Activated CD4-positive, CD25-positive, alpha-beta regulatory T cell treated with anti-CD3 and anti-CD28 coated beads, Interleukin-2, amount 50 U/mL, for 72 hours (primary cell): ENCODE measurements at places on chromosomes 16 and 17.

- no peak for DNase-seq
These were observed 6.6 kb upstream of the LIMD2 start for GRCh38 chr17:63706336-63707082.

DNA sequence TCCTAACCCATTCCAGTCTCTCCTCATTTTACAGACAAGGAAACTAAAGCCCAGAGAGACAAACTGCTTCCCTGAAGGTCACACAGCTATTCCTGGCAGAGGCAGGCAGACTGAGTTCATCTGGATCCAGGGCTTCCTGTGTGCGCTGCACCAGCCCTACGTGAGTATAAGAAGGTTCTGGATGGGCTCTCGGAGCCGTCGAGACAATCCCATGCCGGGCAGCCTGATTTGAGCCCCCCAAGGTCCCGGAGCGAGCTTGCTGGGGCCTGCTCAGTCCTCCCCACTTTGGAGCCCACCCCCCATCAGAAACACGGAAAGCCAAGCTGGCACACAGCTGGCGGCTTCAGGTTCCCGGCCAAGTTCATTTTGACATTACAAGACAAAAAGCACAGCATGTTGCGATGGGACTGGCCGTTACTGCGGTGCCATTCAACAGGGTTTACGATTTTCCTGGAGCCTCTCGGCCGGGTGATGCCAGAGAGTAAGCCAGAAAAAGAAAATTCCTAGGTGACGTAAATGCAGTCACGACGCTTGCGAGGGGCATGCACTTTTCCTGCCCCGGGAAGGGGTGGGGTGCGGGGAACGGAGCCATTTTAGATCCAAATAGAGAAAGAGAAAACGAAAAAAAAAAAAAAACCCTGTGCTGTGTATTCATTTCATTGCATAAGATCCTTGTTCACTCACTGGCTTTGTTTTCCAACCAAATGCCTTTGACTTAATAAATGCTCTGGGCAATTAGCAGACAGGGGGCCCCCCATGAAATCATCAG is 167.1 kb upstream of the FOXF1 start:
- DNase-seq = no peak

DNA sequence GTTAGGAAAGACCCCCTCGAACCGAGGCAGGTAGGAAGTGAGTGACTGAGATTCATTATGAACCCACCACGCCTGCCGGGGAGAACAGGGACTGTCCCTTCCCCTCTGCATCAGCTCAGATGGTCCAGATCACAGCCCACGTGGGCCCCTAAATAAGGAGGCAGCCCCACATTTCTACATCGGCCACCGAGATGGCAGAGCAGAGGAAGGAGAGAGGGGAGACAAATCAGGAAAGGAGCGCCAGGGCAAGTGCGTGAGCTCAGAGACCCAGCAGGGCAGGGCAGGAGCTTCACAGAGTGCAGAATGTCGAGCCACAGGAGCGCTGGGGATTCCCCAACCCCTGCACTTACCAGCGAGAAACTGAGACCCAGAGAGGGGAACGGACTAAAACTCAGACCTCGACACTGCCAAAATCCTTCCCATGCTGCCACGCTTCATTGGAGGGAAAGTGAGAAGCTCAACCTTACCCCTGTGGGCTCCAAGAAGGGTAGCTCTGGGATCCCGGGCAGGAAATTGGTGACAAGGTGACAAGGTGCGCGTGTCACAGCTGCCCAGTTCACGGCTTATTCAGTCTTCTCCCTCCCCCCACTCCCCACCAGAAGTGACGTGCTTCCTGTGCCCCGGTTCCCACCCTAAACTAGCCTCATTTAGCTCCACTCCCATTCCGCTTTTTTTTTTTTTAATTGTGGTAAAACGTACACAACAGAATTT is at the start of gene ICAM2:
Gene ICAM2 (minus strand): TSS at position 578 of the 711 bp plus-strand sequence. CDS start 13,942 bp downstream, outside the sequence.
- DNase-seq = peak; percentile 74

- no peak for DNase-seq
These were observed 19.9 kb downstream of the GGA3 start for GRCh38 chr17:75241502-75241901.

DNA sequence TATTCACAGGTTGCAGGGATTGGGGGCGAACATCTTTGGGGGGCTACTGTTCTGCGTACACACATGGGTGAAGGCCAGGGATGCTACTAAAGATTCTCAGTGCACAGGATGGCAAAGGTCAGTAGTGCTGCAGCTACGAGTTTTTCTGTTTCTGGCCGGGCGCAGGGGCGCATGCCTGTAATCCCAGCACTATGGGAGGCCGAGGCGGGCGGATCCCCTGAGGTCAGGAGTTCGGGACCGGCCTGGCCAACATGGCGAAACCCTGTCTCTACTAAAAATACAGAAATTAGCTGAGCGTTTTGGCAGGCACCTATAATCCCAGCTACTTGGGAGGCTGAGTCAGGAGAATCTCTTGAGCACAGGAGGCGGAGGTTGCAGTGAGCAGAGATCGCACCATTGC is 3.9 kb upstream of the ZNF598 start:
- no peak for DNase-seq

- no peak for DNase-seq
These were observed 610.7 kb downstream of the TMEM114 start for GRCh38 chr16:7979448-7980132.

DNA sequence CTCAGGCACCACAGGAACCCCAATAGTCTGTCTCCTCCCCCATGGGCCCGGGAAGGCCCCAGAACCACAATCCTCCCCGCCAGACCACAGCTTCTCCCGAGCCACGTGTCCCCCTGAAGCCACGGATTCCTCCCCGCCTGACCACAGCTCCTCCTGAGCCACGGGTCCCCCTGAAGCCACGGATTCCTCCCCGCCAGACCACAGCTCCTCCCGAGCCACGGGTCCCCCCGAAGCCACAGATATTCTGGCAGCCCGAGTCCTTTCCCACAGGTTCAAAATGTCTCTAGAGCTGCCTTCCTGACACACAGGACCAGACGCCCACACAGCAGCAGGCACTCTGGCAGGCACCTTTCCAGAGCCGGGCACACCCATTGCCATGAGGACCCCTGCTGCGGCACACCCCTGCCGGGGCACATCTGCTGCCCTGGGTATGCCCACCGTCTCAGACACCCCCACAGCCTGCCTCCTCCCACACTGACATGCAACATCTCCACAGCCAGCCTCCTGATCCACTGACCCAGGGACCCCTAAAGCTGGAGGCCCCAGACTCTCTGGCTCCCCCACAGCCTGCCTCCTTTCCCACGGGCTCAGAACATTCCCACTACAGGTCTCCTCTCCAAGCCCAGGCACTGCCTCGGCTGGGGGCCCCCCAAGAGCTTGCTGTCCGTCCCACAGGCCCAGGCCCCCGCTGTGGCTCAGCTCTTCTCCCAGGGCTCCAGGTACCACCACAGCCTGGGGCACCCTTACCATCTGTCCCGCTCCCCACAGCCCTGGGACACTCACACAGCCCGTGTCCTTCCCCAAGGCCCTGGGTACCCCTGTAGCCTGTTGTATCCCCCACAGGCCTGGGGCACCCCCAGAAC is 2.2 kb downstream of the KIAA0753 start:
- no peak for DNase-seq

DNA sequence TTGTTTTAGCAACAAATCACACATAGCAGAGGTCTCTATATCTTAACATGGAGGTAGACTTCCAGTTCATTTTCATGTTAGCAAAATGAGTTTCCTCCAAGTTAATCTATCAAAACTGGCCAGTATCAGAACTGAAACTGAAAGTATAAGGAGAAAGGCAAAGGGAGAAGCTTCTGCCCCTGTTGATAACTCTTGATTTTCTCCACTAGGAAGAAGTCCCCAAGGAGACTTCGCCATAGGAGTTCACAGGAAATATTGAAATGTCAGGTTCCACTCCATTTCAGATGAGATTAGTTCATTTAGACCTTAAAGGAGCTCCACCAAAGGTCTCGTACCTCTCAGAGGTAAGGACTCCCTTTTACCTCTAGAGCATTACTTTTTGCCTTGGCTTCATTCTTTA is 1.2 kb upstream of the OGFOD3 start:
- DNase-seq = no peak

GRCh38 chr16:73771196-73772064 is 525.2 kb upstream of the PSMD7 start:
- no peak for DNase-seq

DNA sequence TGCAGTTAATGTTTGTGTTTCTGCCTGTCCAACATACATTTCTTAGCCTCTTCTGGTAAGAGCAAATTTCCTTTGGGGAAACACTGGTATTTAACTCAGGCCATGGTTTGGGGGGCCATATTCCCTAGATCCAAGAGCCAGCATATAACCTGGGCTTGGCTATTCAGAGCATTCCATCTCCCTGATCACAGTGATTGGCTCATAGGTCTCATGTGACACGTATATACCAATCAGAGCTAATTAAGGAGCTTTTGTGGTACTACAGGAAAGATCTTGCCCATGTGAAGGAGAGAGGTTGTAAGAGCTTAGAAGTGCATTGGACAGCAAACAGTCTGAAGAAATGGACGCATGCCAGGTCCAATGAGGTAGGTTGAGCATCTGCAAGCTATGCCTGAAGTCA is 33.4 kb upstream of the GPR139 start:
- no peak for DNase-seq

GRCh38 chr16:84718-85406 is 6.8 kb downstream of the MPG start:
- peak; percentile 55 for DNase-seq

DNA sequence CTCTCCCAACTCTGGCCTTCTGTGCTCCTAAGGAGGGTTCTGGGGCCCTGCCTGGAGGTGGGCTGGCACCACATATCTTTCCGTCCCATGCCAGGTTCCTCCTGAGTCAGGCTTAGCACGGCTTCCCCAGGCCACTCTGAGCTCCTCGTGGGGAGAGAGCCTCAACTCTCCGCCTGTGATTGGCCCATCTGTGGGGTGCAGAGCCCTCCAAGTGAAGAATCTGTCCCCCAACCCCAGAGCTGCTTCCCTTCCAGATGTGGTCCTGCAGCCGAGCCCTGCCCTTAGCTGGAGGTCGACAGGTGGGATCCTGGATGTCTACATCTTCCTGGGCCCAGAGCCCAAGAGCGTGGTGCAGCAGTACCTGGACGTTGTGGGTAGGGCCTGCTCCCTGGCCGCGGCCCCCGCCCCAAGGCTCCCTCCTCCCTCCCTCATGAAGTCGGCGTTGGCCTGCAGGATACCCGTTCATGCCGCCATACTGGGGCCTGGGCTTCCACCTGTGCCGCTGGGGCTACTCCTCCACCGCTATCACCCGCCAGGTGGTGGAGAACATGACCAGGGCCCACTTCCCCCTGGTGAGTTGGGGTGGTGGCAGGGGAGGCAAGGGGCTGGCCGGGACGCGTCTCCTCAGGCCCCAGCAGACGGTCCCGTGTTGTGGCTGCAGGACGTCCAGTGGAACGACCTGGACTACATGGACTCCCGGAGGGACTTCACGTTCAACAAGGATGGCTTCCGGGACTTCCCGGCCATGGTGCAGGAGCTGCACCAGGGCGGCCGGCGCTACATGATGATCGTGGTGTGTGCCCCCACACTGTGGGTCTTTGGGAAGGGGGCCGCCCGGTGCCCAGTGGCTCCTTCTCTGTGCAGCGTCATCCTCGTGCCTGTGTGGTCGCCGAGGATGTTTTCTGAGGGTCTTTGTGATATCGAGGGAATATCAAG is 6.9 kb downstream of the GAA start:
- peak; percentile 17 for DNase-seq

DNA sequence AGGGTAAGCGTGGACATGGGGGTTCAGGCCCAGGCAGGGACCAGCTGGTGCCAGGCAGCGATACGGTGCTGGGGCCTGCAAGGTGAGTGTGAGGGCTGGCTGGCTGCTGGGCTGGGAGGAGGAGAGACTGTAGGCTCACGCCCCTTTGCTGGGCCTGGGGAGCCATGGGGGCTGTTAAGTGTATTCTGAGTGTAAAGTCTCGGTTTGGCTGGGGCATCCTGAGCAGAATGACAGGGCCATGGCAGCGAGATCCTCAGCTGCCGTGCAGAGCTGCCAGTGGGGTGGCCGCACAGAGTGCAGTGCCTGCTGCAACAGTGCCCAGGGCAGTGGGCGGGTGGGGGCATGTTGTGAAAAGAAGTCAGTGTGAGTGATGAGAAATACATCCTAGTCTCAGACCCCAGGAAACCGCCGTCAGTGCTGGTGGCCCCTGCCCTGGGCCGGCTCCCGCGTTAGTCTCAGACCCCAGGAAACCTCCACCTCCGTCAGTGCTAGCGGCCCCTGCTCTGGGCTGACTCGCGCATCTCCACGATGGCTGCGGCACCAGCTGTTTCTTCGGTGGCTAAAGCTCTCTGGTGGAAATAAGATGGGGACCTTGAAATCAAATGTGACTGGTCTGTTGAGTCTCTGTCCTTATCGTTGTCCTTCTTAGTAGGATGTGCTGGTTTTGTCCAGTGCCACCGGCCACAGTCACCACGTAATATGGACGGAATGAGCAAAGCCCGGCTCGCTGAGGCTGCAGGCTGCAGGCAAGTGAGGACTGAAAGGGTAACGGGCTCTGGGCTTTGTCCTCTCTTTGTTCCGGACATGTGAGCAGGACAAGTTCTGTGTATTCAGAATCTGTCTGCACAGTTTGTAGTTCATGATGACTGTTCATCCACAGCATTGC is 22.9 kb downstream of the ACSF3 start:
- no peak for DNase-seq
